ENCODE measurements at places on chromosomes 5 and 9.

GRCh38 chr9:132160802-132161742 is 786 bp upstream of the NTNG2 start:
- DNase-seq = peak; percentile 28
- H3K27ac ChIP-seq = no peak overlapping the region
- peak overlapping the region; percentile 28 for H3K4me3 ChIP-seq
- no peaks in the 10 kb centered on the region for H3K36me3 ChIP-seq

GRCh38 chr5:61600945-61601511 is 269.0 kb downstream of the ZSWIM6 start:
- no peak overlapping the region for H3K4me3 ChIP-seq
- H3K27me3 ChIP-seq = no peaks in the 10 kb centered on the region
- no peaks in the 10 kb centered on the region for H3K4me1 ChIP-seq
- DNase-seq = no peak
- no peaks in the 10 kb centered on the region for H3K36me3 ChIP-seq

DNA sequence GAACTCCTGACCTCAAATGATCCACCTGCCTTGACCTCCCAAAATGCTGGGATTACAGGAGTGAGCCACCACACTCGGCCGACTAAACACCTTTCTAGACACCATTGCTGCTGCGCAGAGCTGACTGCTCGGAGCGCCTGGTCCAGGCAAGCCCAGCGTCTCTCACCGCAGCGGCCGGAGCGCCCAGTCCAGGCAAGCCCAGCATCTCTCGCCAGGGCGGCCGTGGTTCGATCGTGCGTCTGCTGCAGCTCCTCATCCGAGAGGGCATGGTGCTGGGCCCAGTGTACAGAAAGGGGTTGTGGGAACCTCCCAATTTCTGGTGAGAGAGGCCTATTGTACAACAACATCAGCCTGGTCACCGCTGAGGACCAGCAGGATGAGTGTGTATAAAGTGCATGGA is 109.5 kb upstream of the RAPGEF1 start:
- H3K4me3 ChIP-seq = no peak overlapping the region
- H3K27me3 ChIP-seq = no peaks in the 10 kb centered on the region
- no peaks in the 10 kb centered on the region for H3K36me3 ChIP-seq
- H3K4me1 ChIP-seq = no peaks in the 10 kb centered on the region

- no peak for DNase-seq
- no peak overlapping the region for H3K4me3 ChIP-seq
- no peak overlapping the region for H3K27ac ChIP-seq
- no peaks in the 10 kb centered on the region for H3K27me3 ChIP-seq
- H3K4me1 ChIP-seq = no peaks in the 10 kb centered on the region
These were observed 55.8 kb upstream of the TMC1 start for GRCh38 chr9:72465593-72465984.
